ENCODE measurements at places on chromosomes 5 and 9. TPM values are rescaled to one million over a fixed set of nuclear protein-coding genes. Genes with fewer than 3 reads are reported as not detected.

Gene SLC4A9
- not detected for total RNA-seq

Gene PCDHGA9
- 2.2 TPM for total RNA-seq

Gene SLC22A4
- total RNA-seq = 0.09 TPM

DNA sequence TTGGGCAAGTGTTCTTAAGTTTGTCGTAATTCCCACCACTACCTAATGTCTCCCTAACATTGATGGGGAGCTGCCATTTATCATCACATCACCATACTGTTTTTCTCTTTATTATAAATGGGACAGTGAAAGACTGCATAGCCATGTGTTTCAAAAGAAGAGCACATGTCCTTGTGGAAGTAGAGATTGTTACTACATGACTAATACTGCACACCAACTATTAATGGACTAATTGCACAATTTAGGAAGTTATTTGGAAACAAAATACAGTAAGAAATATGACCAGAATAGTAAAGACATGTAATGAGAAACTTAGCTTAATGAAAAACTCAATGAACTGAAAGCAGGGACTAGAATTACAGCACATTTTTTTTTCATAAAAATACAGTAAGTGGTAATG is 12.0 kb upstream of the ELOVL7 start:
- DNase-seq = no peak

GRCh38 chr5:56612759-56613158 is 202.6 kb upstream of the MAP3K1 start:
- no peak for DNase-seq

DNA sequence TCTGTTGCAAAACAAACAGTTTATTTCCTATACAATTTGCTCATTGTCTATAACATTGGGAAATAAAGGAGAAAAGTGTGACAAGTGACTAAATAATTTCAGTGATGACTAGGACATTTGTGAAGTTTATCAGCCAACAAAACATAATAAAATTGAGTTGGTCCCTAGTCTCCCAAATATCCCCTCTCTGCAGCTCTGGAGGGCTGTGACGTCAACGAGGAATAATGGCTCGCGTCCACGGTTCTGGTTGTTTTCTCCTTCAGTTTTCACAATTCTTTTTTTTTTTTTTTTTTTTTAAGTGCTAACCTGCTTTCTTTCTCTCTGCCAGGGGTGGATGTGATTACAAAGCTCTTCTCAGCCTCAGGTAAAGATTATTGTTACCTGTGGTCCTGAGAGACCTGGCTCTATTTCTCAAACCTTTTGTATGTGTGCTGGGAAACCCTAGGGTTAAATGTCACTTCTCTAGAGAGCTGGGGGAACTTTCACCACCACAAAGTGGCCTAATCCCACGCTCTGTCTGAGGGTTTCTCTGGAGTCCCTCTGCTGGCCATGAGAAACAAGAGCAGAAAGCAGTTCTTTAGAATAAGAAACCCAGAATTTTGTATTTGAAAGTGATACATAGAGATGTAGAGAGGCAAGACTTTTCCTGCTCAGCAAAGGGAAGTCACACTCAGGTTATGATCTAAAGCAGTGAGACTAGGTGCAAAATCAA is 36.2 kb upstream of the ANKRD55 start:
- DNase-seq = peak; percentile 72
